ENCODE measurements at places on chromosomes 6 and 20. TPM values are rescaled to one million over a fixed set of nuclear protein-coding genes. Genes with fewer than 3 reads are reported as not detected.

The EYA4 gene
- 18.5 TPM for polyA plus RNA-seq

The CALHM6 gene
- polyA plus RNA-seq = 2.8 TPM

The ZNF831 gene
- 0.11 TPM for polyA plus RNA-seq

The PSORS1C2 gene
- polyA plus RNA-seq = not detected

The C6orf163 gene
- polyA plus RNA-seq = 3.2 TPM

The PBOV1 gene
- polyA plus RNA-seq = not detected

The PPP1R11 gene
- polyA plus RNA-seq = 70.9 TPM

The RIPPLY2 gene
- polyA plus RNA-seq = not detected

The DEFB110 gene
- polyA plus RNA-seq = not detected

The HLA-DOB gene
- polyA plus RNA-seq = 0.19 TPM

The DNPH1 gene
- polyA plus RNA-seq = 52.9 TPM

The TGM2 gene
- polyA plus RNA-seq = 34.1 TPM

The GLP1R gene
- 0.62 TPM for polyA plus RNA-seq

Measured in right renal pelvis (tissue), 4 donors.